HepG2 (cell line): ENCODE measurements at places on chromosomes 13 and 19. TPM values are rescaled to one million over a fixed set of nuclear protein-coding genes. Genes with fewer than 3 reads are reported as not detected.

DNA sequence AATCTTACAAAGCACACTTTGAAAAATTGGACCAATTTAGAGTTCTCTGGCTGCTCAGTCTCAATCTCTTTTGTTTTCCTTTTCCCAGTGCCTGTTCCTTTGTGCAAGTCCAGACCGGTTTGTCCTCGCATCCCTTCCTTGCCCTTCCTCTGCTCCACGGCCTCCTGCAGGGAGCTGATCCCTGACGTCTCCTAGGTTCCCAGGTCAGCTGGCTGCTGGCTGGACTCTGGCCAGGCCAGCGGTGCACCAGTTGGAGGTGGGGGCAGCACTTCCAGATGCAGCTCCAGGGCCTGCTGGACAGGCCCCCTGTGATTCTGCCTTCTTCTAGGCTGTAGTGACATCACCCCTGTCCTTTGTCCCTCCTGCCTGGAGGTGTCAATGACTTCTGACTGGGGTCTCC, 44.0 kb upstream of the KPNA3 start:
- peak; percentile 23 for DNase-seq

GPR183 gene
- not detected in 2 replicates for polyA plus RNA-seq

DNA sequence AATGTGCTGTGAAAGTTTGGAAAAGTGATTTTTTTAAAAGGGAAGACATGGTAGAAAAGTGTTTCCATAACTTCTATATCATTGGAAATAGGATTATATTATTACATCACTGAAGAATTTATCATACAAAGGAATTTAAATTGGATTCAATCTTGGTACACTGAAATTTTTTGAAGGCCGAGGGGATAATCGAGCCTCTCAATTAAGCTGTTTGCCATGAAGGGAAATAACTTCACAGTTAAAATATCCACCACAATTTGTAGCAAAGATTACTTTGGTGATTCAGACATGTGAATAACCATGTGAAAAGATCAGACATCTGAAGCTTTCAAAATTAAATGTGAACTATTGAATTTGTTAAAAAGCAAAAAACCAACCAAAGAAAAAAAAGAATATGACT, 215.3 kb downstream of the KLF5 start:
- no peak for DNase-seq

ZNF414 gene
- 2.8 and 4.0 TPM in 2 replicates for polyA plus RNA-seq

DNA sequence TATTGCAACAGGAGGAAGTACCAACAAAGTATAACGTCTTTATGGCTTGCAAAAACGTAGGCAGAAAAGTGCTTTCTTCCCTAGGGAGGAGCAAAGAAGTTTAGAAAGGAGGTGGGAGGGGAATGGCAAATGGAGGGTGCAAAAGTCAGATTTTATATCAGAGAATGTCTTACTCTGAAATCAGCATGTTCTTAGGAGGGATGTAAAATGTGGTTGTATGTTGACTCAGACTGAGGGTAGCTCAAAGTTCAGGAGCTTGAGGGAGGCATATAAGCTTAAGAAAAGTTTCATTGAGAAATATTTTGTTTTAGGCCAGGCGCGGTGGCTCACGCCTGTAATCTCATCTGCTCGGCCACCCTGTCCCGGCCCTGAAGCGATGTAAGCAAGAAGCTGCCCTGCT, 1.7 kb downstream of the ZNF90 start:
- DNase-seq = no peak

DNA sequence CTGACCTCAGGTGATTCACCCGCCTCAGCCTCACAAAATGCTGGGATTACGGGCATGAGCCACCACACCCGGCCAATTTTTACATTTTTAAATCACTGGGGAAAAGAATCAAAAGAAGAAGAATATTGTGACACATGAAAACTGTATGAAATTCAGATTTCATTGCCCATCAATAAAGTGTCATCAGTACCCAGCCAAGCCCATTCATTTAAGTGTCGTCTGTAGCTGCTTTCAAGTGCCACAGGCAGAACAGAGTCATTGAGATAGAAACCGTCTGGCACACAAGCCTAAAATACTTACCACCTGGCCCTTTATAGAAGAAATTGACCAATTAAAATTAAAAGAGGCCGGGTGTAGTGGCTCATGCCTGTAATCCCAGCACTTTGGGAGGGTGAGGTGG, 15.3 kb downstream of the COLGALT1 start:
- no peak for DNase-seq

DNA sequence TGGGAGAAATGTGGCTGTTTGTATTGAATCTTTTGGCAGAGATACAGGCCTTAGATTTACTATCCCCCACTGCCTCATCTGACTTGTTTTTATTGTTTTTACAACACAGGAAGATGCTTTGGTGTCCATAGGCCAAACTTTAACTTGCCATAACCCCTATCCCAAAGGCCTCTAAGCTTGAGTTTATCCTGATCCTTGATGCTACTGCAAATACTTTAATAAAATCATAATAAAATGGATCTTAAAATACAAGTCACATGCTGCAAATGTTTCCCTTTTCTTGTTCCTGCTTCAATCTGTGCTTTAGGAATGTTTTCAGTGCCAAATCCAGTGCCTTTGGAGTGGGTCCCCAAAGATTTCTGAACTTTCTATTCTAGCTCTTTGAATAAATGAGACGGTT, 770.6 kb downstream of the DACH1 start:
- DNase-seq = no peak

DNA sequence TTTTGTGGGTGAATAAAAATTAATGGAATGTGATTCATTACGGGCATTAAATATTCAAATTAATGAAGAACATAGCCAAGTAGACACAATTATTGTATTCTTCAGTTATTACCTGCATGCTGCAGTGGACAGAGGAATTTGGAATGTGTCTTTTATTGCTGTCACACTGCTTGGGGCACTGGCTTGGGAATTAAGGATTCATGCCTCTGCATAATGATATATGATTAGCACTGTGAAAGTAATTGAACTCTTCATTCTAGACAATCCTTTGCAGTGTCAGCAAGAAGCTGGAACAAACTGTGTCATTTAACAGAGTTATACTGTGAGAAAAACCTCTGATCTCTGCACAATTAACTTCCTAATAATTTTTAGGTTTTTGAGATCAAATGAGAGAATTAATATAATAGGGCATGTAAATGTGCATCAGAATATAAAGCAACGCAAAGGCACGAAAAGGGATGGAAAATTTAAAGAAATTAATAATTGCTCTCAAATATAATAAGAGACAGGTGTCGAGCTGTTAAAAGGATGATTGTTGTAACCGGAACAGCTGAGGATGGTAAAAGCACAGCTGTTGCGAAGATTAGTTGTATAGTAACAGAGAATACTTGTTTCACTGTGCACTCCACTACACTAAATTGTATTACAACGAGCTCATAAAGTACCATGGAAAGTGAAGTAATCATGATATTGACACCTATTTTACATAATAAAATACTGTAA, 235.1 kb upstream of the MIR17HG start:
- no peak for DNase-seq

SYDE1 gene
- 13.6 and 15.4 TPM in 2 replicates for polyA plus RNA-seq

DNA sequence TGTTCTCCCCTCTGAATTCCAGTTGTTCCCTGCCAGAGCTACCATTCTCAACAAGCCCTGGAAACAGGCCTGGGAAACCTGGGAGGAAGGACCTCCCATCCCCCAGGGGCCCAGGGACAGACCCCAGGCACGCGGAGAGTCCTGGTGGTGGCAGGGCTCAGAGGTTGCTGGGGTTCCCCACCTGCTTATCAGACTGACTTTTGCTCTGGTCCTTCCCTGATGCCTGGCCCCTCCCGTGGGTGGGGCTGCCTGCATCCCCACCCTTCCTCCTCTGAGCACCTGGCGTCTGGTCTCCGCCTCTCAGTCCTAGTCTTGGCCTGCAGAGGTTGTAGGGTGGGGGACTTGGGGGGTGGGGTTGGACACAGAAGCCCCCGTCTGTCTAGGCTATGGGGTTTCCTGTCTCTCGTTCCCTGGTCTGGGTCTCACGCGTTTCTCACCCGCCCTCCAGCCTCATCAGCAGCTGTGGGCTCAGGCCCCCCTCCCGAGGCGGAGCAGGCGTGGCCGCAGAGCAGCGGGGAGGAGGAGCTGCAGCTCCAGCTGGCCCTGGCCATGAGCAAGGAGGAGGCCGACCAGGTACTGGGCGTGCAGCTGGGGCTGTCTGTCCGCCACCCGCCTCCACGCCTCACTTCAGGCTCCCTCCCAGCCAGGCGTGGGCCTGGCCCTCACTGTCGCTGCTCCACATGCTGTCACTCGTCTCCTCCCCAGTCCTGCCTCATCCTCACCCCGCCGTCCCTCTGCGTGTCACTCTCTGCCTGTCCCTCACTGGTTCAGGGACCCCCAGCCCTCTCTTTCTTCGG, 13.6 kb downstream of the EPN1 start:
- no peak for DNase-seq

DNA sequence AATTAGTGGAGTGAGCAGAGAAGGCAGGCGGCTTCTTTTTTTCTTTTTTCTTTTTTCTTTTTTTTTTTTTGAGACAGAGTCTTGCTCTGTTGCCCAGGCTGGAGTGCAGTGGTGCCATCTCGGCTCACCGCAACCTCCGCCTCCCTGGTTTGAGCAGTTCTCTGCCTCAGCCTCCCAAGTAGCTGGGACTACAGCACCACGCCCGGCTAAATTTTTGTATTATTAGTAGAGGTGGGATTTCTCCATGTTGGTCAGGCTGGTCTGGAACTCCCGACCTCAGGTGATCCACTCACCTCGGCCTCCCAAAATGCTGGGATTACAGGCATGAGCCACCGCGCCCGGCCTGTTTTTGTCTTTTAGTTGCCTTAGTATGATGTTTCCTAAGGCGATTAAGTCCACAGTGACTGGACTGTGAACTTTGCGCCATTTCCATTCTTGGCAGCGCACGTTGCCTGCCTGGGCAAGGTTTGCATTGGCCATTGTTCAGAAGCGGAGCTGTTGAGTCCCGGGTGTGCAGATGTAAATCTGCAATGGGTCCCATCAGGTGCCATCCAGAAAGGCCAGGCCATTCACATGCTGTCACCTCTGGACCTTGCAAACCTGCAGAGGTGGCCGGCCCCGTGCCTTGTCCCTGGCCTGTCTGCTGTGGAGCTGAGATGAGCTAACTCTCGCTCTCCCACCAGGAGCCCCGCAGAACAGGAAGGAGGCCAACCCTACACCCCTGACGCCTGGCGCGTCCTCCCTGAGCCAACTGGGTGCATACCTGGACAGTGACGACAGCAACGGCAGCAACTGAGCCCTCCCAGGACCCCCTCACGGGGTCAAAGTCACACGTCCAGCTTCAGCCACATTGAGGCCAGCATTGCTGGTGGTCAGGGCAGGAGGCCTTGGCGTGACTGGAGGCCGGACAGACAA, 10.9 kb upstream of the SHD start:
- peak; percentile 69 for DNase-seq

- no peak for DNase-seq
Observed at GRCh38 chr13:112751617-112752016, 61.8 kb downstream of the ATP11A start.

DNA sequence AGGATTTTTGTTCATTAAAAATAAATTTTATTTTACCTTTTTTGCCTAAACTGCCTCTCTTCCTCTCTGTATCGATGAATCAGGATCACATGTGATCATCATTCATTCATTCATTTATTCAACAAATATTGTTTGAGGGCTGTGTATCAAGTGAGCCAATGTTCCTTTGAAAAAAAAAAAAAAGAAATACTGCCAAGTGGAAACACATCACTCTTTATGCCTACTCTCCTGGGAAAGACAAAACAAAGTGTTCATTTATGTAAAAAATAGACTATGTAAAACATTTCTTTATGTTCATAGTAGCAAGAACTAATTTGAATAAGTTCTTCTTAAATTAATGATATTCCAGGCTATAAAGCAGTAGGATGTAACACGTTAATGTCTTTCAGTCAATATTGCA, 233.1 kb downstream of the POSTN start:
- no peak for DNase-seq
